ENCODE measurements at places on chromosomes 2 and 18.

- DNase-seq = no peak
Observed at GRCh38 chr18:75016025-75016717, 192.8 kb downstream of the PTGR3 start.

DNA sequence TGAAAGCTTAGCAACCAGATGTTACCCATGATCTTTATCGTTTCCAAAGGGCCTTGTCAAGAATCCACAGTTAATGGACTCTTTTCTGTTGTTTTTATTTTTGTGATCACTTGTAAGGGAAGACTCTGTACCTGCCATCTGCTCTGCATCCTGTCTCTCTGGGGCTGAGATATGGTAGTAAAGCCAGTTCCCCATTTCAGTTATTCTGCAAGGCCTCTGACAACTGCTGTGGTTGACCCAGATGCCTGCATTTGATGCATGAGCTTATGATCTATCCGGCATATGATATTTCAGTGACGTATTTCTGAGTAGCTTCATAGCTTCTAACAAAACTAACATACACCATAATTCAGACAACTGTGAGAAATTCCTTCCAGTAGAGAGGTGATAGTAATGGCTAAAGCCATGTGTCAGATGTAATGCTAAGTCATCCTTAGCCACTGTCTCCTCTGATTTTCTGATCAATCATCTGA is 105.1 kb downstream of the TPO start:
- DNase-seq = no peak

DNA sequence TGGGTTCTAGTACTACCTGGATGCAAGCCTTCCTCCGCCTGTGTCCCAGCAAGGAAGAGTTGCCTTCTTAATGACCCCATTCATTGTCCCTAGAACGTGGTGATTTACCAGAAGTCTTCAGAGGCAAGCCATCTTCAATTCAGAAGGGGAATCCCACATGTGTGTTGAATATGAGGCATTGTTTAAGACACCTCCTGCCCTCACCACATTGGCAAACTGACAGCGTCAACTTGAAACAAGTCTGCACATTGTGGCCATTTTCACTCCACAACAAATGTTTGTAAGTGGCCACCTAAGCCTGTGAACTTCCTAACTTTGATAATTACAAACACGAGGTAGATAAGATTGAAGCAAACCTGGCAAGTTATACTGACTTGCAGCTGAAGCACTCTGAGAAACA is 83.7 kb downstream of the TCF7L1 start:
- no peak for DNase-seq

DNA sequence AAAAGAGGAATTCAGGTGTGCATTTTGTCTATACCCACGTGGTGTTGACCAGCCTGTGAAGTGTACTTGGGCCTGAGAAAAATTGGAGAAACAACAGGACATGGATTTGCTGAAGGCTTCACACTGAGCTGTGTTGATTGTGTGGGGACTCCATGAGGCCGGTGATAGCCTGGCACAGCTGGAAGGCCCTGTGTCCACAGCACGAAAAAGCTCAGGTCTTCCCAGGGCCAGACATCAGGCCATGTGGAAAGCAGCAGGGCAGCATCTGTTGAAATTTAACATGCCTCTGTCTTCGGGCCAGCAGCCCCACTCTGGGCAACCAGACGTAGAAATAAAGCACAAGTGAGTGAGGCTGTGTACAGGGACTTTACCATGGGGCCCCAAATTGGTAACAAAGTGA is 84.1 kb downstream of the HS6ST1 start:
- no peak for DNase-seq

GRCh38 chr2:25000503-25001324 is 29.0 kb upstream of the DNAJC27 start:
- DNase-seq = no peak

DNA sequence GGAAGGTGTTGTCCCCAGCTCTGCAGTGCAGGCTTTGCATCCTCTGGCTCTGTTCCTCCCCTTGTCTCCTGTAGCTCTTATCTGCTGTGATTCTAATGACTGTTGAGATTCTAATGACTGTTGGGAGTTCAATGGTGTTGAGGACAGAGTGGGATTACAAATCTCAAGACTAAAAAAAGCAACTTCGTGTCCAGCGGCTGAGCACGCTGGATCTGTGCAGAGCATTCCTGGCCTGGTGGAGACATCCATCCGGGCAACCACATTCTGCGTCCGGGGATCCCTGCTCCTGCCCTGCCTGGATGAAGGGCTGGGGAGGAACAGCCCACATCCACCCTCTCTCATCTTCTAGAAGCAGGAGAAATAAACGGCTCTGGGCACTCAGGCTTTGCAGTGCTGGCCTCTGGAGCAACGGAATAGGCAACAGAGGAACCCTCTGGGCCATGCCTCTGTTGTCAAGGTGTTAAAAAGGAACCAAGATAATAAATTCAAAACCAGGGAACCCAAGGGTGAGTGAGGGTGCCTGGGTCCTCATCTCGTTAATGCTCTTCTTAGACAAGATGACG is 106.7 kb upstream of the ASB18 start:
- no peak for DNase-seq

DNA sequence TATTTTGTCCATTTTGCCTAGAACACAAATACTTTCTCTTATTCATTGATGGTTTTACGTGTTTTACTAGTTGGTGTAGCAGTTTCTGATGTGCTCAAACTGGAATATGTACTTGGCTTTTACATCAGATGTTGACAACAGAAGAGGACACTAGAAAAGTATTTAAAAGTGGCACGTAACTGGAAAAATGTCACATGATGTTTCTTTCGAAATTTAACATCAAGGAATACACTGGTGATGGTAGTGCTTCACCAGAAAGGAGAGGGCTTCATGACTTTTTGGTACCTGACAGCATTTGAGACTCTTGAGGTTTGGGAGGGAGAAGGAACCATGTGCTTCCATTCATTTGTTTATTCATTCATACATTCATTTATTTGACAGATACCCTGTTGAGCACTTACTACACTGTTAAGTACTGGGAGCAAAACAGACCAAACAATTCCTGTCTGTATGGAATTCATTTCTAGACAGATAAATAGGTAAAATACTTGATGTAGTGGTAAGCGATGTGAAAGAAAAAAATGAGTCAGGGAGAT is 1.5 kb downstream of the GIGYF2 start:
- no peak for DNase-seq

GRCh38 chr2:175312137-175312536 is 130.6 kb upstream of the ATP5MC3 start:
- no peak for DNase-seq

DNA sequence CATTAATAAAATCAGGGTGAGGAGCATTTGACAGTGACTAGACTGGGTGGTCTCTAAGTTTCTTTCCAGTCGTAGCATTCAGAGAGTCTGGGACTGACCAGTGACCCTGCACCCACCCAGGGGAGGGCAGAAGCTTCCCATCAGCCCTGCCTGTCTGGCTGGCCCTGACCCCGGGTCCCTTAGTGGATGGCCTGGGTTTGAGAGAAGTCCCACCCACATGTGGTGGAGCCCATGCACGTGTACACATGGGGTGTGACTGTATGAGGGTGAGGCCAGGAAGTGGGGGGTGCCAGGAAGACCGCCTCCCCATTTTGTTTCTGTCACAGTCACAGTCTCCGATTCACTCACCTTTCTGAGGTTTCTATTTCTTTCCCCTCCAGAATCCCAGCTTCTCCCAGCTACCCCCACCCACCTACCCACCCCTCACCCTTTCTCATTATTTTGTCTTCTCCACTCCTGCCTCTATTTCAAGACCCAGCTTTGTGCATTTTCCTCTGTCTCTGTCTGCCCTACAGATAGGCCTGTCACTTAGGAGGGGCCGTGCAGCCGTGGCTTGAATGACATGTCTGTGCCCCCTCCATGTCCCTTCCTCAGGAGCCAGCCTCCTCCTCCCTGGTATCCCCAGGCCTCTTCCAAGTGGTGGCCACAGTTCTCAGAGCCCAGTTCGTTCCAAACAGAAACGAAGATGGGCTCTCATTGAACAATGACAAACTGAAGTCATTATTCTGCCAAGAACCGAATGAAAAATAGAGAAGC is 13.6 kb downstream of the CIB4 start:
- DNase-seq = no peak

- no peak for DNase-seq
Observed at GRCh38 chr18:63083555-63083954, 236.0 kb downstream of the BCL2 start.

DNA sequence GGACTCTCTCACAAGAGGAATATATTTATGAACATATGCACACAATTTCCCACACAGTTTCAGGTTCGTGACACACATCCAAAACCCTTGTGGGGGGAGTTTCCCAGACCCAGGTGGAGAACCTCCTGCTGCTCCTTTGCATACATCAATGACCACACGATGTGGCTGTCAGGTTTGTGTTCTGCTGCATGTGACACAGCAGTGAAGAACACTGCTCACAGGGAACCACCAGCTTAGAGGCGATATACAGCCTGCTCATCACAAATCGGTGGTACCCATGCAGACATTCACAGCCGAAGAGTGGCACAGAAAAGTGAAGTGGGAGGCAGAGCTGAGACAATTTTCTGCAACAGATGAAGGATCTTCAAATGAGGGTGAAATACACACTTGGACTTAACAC is 175.6 kb upstream of the ZFP36L2 start:
- DNase-seq = no peak

Measured in activated CD4-positive, alpha-beta T cell treated with anti-CD3 and anti-CD28 coated beads for 4 hours (primary cell).